ENCODE measurements at places on chromosomes 12 and 14. TPM values are rescaled to one million over a fixed set of nuclear protein-coding genes. Genes with fewer than 3 reads are reported as not detected.

The CAPZA3 gene
- total RNA-seq = not detected

The MIP gene
- not detected for total RNA-seq

GRCh38 chr12:106790020-106790419 is 15.5 kb downstream of the RIC8B start:
- no peak for DNase-seq
- no peak overlapping the region for H3K4me3 ChIP-seq
- H3K27ac ChIP-seq = no peak overlapping the region
- peaks cover 9% of the 10 kb centered on the region for H3K36me3 ChIP-seq
- no peaks in the 10 kb centered on the region for H3K4me1 ChIP-seq

The PROX2 gene
- total RNA-seq = 7.1 TPM

- H3K36me3 ChIP-seq = peaks cover 35% of the 10 kb centered on the region
- H3K27ac ChIP-seq = peak overlapping the region; percentile 71
- H3K27me3 ChIP-seq = no peaks in the 10 kb centered on the region
- DNase-seq = no peak
- H3K4me3 ChIP-seq = peak overlapping the region; percentile 48
Observed at GRCh38 chr12:6866920-6867412, 365 bp upstream of the TPI1 start.

The KRT77 gene
- not detected for total RNA-seq

- no peak overlapping the region for H3K4me3 ChIP-seq
- H3K36me3 ChIP-seq = no peaks in the 10 kb centered on the region
- peaks cover 5% of the 10 kb centered on the region for H3K4me1 ChIP-seq
- no peak for DNase-seq
- H3K27ac ChIP-seq = no peak overlapping the region
Observed at GRCh38 chr14:58749066-58749669, 111.4 kb downstream of the DACT1 start.

Data from natural killer cell (primary cell).